ENCODE measurements at places on chromosomes 3 and 15. TPM values are rescaled to one million over a fixed set of nuclear protein-coding genes. Genes with fewer than 3 reads are reported as not detected.

GRCh38 chr3:118001380-118001779 lies 1033.3 kb downstream of the IGSF11 start:
- no peak for DNase-seq

DNA sequence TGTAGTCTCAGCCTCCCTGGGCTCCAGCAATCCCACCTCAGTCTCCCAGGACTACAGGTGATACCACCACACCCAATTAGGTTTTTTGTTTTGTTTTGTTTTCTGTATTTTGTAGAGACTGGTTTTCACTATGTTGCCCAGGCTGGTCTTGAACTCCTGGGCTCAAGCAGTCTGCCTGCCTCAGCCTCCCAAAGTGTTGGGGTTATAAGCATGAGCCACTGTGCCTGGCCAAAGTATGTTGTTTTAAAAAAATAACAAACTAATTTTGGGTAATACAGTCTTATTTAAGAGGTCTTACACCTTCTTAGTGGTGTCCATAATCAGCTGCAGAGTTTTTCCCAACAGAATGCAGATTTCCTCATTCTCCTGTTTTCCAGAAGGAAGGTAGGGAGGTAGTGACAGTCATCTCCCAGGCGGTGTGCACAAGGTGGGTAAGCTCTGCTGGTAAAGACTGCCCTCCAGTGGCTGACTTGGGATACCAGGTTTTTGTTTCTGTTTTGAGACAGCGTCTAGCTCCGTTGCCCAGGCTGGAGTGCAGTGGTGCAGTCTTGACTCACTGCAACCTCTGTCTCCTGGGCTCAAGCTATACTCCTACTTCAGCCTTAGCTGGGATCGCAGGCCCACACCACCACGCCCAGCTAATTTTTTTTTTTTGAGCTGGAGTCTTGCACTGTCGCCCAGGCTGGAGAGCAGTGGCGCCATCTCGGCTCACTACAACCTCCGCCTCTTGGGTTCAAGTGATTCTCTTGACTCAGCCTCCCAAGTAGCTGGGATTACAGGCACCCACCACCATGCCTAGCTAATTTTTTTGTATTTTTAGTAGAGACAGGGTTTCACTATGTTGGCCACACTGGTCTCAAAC lies 58.4 kb downstream of the MAP6D1 start:
- peak; percentile 53 for DNase-seq

GRCh38 chr15:32872621-32873283 lies 154.9 kb downstream of the GREM1 start:
- DNase-seq: no peak

DNA sequence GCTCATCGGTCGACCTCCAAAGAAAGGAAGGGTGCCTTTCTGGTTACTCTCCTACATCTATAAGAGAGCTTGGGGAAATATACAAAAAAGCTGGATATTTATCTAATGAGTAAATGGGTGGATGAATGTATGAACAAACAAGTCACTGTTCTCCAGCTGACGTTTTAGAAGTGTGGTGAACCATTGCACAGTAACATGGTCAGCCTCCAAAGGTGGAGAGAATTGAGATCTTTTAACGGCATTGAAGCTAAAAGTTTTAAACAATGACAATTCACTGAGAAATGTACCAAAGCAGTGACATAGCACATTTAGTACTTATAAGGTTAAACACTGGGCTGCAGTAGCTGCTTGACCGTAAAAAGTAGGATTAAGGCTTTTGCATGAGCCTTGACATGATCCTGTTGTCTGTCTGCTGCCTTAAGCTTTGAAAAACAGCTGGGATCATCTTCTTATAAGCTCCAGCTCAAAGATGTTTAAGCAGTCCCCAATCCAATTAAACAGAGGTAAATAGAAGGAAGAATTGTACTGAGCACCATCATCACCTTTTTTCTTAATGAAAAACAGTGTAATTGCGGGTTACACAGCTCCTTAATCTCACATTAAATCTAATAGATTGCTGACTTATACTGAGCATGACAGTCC lies 222.9 kb downstream of the WDR72 start:
- DNase-seq: no peak

DNA sequence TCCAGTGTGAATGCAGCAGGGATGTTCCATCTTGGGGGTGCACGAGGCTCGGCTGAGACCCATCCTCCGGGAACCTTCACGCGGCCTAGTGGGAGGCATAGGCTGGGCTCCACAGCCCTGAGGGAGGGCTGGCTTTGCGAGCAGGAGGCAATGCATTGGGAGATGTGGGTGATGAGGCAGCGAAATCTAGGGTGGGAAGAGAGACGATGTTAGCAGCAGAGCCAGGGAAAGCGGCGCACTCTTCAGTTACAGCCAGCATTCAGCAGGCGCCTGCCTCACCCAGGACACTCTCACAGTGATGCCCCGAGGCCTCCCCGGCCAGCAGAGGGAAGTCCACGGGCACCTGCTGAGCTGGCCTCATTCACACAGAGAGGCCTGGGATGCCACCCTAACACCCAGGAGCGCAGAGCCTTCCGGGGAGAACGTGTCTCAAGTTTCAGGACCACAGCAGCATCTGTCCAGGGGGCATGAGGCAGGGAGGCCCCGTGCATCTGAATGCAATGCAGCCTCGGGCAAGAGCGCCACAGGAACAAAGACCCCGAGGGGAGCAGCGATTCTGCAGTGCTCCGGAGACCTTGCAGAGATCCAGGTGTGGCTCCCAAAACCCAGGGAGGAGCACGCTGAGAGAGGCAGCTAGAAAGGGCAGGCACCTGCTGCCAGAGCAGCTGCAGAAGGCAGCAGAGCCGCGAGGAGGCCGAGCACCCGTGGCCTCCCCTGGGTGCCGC lies 102.4 kb downstream of the NUP210 start:
- DNase-seq: no peak

DNA sequence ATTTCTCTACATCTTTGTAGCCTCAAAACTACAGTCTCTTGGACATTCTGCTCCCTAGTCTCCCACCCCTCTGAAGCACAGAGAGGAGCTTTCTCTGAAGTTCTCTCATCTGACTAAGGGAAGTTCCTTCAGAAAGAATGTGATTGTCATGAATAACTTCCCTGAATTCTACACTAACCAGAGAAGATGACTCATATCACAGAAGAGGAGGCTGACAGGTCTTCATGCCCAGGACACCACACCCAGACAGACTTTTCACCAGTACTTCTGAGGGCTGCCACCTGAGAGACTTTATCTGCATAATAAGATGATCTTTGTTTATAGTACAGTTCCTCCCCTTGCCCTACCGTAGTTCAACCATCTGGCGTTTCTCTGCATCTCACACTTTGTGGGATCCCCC lies 52.8 kb downstream of the CDIN1 start:
- DNase-seq: peak; percentile 54

- peak; percentile 79 for DNase-seq
Observed at GRCh38 chr15:64536244-64536836, 76.0 kb downstream of the ZNF609 start.

DNA sequence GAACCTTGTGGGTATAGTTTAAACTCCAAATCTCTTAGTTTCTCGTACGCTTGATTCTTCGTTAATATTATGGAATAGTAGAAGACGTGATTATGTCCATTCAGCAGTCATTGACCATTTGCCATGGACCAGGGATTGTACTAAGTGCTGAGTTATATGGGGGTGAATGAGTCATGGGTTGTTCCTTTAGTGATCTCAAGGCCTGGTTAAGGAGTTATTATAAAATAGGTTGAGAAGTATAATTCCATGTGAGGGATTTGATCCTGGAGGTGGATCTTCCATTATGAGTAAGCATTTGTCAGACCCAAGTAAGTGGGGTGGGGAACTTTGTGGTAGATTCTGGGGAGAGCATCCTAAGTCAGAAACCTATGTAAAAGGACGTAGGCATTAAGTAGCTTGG lies 15.4 kb downstream of the NR2C2 start:
- no peak for DNase-seq

GRCh38 chr3:128276577-128277183 lies 123.4 kb downstream of the EEFSEC start:
- no peak for DNase-seq

DNA sequence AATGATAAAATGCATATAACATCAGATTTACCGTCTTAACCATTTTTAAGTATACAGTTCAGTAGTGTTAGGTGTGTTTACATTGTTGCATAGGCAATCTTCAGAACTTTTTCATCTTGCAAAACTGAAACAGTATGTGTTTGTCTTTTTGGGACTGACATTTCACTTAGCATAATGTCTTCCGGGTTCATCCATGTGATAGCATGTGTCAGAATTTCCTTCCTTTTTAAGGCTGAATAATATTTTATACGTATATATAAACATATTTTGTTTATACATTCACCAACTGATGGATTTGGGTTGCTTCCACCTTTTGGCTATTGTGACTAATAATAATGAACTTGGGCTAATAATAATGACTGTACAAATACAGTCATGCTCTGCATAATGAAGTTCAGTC lies 3.0 kb downstream of the PARP15 start:
- no peak for DNase-seq

DNA sequence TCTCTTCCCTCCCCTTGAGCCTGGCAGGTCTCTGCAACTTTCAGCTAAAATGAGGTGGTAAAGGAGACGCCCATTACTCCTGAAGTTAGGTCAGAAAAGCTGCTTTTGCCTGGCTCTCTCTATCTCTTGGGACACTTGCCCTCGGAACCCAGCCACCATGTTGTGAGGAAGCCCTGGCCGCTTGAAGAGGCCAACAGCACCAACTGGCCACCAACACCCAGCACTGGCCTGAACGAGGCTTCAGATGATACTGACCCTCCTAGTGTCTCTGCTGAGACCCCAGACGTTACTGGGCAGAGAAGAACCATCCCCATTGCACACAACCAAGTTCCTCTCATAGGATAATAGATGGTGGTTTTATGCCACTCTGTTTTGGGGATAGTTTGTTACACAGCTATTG lies 49.5 kb upstream of the PCSK6 start:
- DNase-seq: no peak

DNA sequence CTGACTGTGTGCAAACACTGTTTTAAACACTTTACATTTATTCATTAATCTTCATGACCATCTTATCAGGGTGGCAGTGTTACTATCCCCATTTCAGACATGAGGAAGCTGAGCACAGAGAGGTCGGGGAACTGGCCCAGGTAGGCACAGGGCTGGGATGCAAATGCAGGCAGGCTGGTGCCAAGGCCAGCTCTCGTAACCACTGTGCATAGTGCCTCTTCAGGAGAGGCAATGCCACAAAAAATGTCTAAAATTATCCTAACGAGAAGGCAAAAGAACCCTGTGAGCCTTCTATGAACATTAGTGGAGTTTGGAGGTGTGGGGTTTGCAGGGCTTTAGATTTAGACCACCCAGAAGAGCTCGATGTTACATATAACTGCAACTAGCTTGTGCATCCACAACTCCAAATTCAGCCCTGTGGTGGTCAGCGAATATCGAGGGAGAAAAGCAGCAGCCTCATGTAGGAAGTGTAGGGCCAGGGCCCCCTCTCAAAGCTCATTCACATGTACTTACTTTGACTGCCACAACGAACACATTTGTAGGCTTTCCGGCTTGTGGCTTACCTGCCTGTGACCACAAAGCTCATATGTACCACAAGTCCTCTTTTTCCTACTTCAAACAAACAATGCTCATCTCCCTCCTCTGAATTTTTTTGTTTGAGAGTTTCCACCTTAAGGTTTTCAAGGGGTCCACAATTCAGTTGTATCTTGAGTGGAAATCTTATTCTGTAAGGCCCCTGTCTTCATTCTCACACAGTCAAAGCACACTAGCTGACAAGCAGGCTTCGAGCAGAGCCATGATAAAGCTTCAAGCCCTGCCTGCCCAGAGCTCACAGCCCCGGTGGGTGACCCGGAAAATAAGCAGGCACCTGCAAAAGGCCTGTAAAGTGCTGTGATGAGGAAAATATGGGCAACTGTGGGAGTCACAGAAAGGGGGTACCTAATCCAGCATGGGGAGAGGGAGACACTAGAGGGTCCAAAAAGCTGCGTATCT lies 722.9 kb upstream of the CFAP20DC start:
- DNase-seq: no peak

GRCh38 chr3:129311054-129311902 lies 32.6 kb downstream of the HMCES start:
- no peak for DNase-seq

DNA sequence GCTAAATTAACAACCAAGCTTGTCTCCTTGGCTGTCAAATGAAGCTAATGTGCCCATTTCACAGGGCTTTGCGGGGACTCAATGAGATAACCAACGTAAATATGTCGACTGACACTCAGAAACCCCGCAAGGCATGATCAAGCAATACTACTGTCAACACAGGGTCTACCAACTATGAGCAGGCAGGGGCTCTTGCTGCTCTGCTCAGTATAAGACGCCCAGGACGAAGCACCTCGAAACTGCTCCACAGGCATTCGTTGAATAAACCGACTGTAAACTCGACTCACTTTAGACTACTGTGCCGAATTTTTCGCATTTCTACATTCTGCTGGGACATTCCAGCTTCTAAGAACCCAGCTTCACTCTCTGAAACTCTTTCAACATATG lies 55.0 kb downstream of the FEZF2 start:
- DNase-seq: no peak

The MYZAP gene
- 5.8 TPM for total RNA-seq

The UMPS gene
- total RNA-seq: 41.3 TPM

The TRPM1 gene
- not detected for total RNA-seq

The IQCF5 gene
- total RNA-seq: not detected

The C3orf85 gene
- total RNA-seq: not detected

The TRAT1 gene
- total RNA-seq: not detected

The USP50 gene
- total RNA-seq: not detected

The CMC1 gene
- total RNA-seq: 29.0 TPM

The CCDC39 gene
- not detected for total RNA-seq

The HIGD2B gene
- total RNA-seq: 0.27 TPM

The UPK1B gene
- total RNA-seq: not detected
